ENCODE measurements at places on chromosomes 4 and X.

GRCh38 chrX:133852401-133852800, 133.0 kb downstream of the GPC3 start:
- no peak for DNase-seq

DNA sequence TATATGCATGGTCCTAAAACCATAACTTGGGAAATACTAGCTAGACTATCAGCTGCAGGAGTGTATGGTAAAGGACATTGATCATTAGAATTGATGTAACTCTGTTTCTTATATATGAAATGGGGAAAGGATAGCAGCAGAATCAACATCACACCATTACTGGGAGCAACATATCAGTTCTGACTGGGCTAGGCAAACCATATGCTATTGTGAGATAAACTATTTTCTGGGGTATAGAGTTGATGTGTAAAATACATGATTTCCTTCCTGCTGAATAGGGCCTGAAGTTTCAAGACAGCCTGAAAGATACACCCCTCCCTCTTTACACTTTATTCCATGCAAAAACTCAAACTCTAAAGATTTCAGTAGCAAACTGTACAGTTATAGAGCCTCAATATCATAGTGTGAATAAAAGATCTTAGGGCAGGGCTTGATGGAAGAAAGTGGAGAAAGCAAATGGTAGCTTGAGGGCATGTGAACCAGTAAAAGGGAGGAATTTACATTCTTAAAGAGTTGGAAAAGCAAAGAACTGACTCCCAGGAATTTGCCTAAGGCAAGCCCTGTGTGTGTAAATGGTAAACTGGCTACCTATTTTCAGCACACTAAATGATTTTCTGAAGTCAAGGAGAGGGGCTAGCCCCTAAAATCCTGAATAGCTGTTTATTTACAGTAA, 404.1 kb downstream of the MAPK10 start:
- no peak for DNase-seq

DNA sequence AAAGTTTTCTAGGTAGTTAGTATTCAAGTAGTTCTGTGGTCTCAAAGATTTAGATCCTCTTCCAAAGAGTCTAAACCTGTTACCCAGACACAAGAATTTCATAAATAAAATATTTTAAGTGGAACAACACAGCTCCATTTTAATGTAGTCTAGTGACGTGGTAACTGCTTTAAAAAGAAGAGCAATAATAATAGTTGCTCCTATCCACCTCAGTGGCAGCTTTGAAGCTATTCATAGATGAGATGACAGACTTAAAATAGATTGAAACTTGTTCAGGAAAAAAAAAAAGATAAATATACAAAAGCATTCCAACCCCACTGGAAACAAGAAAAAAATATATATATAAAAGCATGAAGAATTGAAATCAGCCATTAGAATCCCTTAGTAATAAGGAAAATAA, 14.6 kb downstream of the SCOC start:
- DNase-seq = no peak

- DNase-seq = no peak
Observed at GRCh38 chr4:16007471-16008095, 44.6 kb upstream of the FGFBP2 start.

- no peak for DNase-seq
Observed at GRCh38 chrX:54422168-54422567, 18.0 kb upstream of the TSR2 start.

DNA sequence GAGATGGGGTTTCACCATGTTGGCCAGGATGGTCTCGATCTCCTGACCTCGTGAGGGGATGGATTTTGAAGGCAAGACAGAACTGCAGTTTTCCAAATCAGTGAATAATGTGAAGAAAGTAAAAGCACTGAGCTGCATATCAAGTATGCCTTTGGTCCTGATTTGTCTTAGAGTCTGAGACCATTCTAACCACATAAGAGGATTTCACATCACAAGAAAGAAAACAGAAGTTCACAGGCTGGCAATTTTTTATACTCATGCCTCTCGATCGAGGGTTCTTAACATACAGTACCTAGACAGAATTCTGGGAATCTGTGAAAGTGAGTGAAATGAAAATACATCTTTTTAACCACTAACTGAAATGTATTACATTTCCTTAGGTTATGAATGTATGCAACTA, 23.3 kb downstream of the CHIC2 start:
- no peak for DNase-seq

GRCh38 chr4:148693913-148694649, 251.9 kb upstream of the NR3C2 start:
- no peak for DNase-seq

DNA sequence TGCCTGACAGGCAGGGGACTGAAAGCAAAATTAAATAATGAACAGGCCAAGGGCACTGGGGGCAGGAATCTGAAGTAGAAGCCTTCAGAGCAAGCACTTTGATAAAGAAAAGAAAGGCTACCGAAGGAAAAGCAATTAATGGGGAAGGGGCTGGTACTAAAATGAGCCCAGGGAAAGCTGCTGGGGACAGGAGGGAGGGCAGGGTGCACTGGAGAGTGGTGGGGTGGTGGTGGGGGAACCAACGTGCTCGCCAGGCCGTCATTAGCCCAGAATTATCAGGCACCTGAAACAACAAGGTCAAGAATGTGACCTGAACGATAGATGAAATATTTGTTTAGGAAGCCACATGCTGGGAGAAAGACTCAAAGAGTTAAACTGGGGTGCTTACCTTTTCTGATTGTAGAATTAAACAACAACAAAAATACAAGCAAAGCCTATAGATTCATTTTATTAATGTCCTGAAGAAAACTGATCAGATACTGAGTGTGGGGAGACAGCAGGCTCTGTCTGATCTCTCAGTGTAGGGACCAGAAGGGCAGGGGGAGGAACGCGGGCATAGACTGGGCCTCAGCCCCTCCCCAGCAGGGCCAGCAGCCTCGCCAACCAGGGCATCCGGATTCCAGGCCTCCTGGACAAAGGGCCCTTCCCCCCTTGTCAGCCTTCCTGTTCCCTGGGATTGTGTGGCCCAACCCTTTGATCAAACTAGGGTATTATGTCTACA, 239.7 kb upstream of the KLF3 start:
- DNase-seq = no peak

DNA sequence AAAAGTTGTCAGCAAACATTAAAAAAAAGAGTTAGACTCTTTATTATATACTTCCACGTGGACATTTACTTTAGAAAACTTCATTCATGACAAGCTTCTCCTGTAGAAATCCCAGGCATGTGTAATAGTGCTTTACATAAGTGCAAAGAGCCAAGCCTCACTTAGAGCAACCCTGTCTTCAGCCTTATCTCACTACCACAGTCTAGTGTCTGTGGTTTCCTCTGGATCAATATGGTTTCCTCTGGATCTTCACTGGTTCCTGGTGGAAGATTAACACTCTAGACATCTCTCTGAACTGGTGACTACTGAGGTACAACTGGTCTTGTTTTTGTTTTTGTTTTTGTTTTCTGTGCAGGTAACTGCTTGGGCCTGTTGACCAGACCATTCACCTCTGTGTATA, 18.4 kb upstream of the ARMCX5 start:
- no peak for DNase-seq

All from fibroblast of mammary gland (primary cell).